Eye (tissue), 1 donor: ENCODE measurements at places on chromosomes 4 and X.

GRCh38 chr4:142565771-142566170, 280.3 kb downstream of the INPP4B start:
- DNase-seq = no peak

- DNase-seq = no peak
Observed at GRCh38 chrX:132990835-132991234, 32.4 kb upstream of the HS6ST2 start.

GRCh38 chrX:97461763-97462162, 578.1 kb downstream of the RPA4 start:
- DNase-seq = no peak

- no peak for DNase-seq
Observed at GRCh38 chrX:17597836-17598439, 139.4 kb upstream of the SCML1 start.

GRCh38 chr4:63169836-63170235, 1239.4 kb downstream of the TECRL start:
- DNase-seq = peak; percentile 89

DNA sequence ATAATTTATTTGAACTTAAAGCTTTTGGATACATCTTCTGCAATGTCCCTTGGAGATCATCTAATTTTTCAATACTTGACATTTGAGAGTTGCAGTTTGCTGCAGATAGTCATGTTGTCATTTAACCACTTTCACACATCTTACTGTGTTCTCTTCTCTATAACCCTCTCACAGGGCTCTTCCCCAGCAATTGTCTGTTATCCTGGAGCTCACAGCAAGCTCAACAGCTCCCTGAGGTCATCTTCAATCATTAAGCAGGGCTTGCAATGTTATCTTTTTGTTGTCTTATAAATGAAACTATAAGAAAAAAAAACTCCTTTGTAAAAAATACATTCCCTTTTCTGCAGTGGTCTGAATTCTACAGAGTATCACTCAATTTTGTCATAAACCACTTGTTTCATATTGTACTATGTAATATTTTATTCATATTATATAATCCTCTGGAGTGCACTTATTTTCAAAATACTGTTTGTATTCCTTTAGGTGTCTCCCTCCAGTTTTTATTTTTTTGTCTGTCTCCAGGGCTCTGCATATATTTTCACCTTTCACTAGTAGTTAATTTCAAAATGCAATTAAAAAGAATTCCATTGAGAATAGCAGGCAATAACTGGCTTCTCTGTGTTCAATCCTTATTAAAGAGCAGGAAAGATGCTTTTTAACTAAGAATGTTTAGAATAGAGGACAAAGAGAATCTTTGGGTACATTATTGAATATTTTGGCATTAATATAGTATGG, 106.3 kb upstream of the ARSJ start:
- DNase-seq = peak; percentile 15

GRCh38 chr4:140754918-140755773, 1.0 kb downstream of the TBC1D9 start:
- DNase-seq = peak; percentile 89
